WTC11 (cell line): ENCODE measurements at places on chromosomes 16 and 17. TPM values are rescaled to one million over a fixed set of nuclear protein-coding genes. Genes with fewer than 3 reads are reported as not detected.

DNA sequence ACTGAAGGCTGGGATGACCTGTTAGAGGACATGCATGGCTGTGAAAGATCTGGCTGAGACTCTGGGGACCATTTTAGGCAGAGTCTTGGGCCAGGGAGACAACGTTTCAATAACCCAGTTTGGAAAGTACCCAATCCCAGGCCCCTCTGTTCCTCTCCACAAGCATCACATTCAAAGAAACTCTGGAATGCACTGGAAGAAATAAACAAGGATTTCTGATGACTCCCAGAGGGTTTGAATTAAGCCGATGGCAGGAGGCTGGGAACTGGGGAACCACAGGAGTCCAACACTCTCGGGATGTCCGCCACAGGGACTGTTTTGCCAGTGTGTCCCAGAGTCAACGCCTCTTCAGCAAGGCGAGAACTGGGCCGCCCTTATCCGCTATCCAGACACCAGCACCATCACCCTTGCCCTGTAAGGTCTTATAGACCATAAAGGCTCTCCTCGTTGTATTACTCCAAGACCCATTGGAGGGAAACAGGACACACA is 3.3 kb downstream of the PMP22 start:
- peaks cover 97% of the 10 kb centered on the region for H3K27me3 ChIP-seq
- peaks cover 20% of the 10 kb centered on the region for H3K4me1 ChIP-seq
- no peak overlapping the region for H3K27ac ChIP-seq
- peak; percentile 22 for DNase-seq

Gene ADAMTS18
- 0.17 to 0.94 TPM (median 0.23 TPM) in 3 replicates for total RNA-seq

Gene HEATR9
- total RNA-seq = not detected in 3 replicates

Gene TEKT3
- 2.0 to 3.1 TPM (median 2.3 TPM) in 3 replicates for total RNA-seq

- no peak for DNase-seq
- peaks cover 6% of the 10 kb centered on the region for H3K4me1 ChIP-seq
- no peak overlapping the region for H3K4me3 ChIP-seq
- H3K27me3 ChIP-seq = no peaks in the 10 kb centered on the region; the same call in 1 of the 2 replicates
- no peak overlapping the region for H3K27ac ChIP-seq
Measured at GRCh38 chr16:17501321-17501720, 30.6 kb upstream of the XYLT1 start.

Gene ZG16B
- total RNA-seq = not detected in 3 replicates

DNA sequence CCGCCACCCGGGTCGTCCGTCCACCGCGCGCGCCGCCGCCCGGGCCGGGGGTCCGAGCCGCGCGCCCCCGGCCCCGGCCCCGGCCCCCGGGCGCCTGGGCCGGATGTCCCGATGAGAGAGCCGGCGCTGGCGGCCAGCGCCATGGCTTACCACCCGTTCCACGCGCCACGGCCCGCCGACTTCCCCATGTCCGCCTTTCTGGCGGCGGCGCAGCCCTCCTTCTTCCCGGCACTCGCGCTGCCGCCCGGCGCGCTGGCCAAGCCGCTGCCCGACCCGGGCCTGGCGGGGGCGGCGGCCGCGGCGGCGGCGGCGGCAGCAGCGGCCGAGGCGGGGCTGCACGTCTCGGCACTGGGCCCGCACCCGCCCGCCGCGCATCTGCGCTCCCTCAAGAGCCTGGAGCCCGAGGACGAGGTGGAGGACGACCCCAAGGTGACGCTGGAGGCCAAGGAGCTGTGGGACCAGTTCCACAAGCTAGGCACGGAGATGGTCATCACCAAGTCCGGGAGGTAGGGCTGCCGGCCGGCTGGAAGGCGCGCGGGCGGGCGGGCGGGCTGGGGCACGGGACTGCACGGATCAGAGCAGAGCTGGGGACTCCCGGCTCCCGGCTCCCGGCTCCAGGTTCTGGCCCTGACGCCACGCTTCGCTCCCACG is 548 bp downstream of the TBX2 start:
- H3K36me3 ChIP-seq = no peaks in the 10 kb centered on the region
- peak overlapping the region; percentile 49; the same call in 1 of the 2 replicates for H3K4me3 ChIP-seq
- H3K27ac ChIP-seq = no peak overlapping the region
- peak; percentile 39 for DNase-seq

Gene BLTP2
- 111 to 139 TPM (median 116 TPM) in 3 replicates for total RNA-seq

DNA sequence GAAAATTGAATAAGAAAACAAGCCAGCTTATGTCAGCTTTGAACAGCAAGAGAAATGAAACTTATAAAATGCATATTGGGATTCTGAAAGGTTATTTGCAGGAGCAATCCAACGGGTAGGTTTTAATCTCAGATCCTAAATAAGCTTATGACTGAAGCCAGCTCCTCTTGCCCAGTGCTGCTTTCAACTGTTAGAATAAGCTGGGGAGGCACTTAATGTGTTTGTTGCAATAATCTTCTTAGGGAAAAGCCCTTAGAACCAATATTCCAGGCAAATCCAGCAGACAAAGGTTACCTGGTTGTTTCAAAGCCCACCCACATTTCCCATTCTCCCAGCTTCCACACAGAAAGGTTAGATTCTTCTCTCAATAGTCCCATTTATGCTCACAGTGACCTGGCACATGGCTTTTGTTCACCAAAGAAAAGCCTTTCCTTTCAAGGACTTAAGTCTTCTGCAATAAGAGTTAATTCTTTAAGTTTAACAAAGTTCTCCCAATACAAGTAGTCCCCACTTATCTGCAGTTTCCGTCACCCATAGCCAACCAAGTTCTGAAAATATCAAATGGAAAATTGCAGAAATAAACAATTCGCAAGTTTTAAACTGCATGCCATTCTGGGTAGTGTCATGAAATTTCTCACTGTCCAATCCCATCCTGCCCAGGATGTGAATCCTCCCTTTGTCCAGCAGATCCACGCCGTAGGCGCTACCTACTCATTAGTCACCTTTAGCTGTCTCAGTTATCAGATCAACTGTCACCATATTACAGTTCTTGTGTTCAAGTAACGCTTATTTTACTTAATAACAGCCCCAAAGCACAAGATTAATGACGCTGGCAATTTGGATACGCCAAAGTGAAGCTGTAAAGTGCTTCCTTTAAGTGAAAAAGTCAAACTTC is 5.9 kb downstream of the TEX2 start:
- H3K27me3 ChIP-seq = peaks cover 10% of the 10 kb centered on the region
- H3K4me1 ChIP-seq = peaks cover 9% of the 10 kb centered on the region
- no peak for DNase-seq
- no peaks in the 10 kb centered on the region for H3K36me3 ChIP-seq
- H3K27ac ChIP-seq = no peak overlapping the region

DNA sequence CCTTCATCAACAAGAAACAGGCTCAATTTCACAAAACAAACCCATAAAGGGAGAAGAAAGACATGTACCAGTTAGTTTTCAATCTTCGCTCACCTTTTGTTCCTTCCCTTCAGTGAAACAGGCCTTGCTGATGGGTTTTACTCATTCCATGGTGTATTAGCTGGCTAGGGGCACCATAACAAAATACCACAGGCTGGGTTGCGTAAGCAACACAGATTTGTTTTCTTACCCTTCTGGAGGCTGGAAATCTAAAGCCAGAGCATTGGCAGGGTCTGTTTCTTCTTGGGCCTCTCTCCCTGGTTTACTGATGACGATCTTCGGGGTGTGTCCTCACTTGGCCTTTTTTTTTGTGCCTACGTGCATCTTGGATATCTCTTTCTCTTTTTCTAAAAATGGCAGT is 383.4 kb upstream of the RBFOX1 start:
- H3K4me1 ChIP-seq = no peaks in the 10 kb centered on the region
- no peak for DNase-seq
- H3K27me3 ChIP-seq = peaks cover 7% of the 10 kb centered on the region
- H3K4me3 ChIP-seq = no peak overlapping the region
- H3K27ac ChIP-seq = no peak overlapping the region

- DNase-seq = no peak
- peaks cover 8% of the 10 kb centered on the region for H3K27me3 ChIP-seq
- no peaks in the 10 kb centered on the region for H3K36me3 ChIP-seq
- no peak overlapping the region for H3K27ac ChIP-seq
- H3K4me3 ChIP-seq = no peak overlapping the region
- H3K4me1 ChIP-seq = peaks cover 8% of the 10 kb centered on the region
Measured at GRCh38 chr16:85720302-85720637, 30.6 kb downstream of the C16orf74 start.

Gene C17orf113
- 1.9 to 2.8 TPM (median 2.5 TPM) in 3 replicates for total RNA-seq

Gene PLCD3
- total RNA-seq = 45.9 to 55.8 TPM (median 55.8 TPM) in 3 replicates

GRCh38 chr17:14340857-14341754 is 40.2 kb downstream of the HS3ST3B1 start:
- peaks cover 47% of the 10 kb centered on the region for H3K4me1 ChIP-seq
- no peak for DNase-seq
- no peak overlapping the region for H3K27ac ChIP-seq
- no peaks in the 10 kb centered on the region for H3K27me3 ChIP-seq
- no peak overlapping the region for H3K4me3 ChIP-seq
- H3K36me3 ChIP-seq = peaks cover 5% of the 10 kb centered on the region

- peaks cover 2% of the 10 kb centered on the region for H3K36me3 ChIP-seq
- H3K4me1 ChIP-seq = peaks cover 26% of the 10 kb centered on the region
- no peak overlapping the region for H3K27ac ChIP-seq
- peaks cover 45% of the 10 kb centered on the region for H3K27me3 ChIP-seq
- peak; percentile 21 for DNase-seq
- H3K4me3 ChIP-seq = no peak overlapping the region
Measured at GRCh38 chr16:31327646-31328225, 27.2 kb upstream of the ITGAX start.

DNA sequence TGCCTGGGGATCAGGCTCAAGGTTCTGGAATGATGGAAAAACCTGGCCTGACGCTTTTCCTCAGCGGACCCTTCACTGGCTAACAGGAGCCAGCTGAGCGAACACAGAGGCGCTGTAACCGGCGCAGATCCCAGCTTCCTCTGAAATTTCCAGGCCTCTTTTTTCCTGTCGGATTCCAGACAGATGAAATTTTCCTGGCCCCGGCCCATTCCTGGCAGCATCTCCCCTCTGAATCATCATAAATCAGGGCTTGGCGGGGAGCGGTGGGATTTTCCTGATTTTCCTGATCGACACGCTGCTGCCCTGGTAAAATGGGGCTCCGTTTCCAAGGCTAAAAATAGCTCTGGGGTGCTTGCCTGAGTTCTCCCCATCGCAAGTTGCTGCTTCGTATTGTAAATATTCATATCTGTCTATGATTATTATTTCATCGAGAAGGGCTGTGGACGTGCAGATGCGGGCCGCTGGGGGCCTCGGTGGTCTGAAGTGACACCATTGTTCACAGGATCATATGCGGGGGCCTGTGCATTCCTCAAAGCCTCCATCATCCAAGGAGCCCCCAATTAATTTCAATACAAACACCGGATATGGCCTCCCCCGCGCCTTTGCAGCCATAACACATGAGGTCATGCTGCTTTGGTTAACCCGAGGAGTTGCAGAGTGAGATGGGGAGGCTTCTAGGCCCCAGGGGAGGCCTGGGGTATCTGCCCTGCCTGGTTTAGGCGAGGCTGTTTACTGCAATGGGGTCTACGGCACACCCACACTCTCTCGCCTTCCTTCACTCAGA is 45.8 kb upstream of the ETV4 start:
- H3K27me3 ChIP-seq = peaks cover 7% of the 10 kb centered on the region; the same call in 1 of the 2 replicates
- peaks cover 3% of the 10 kb centered on the region; the same call in 1 of the 2 replicates for H3K36me3 ChIP-seq
- no peak overlapping the region for H3K27ac ChIP-seq
- peaks cover 22% of the 10 kb centered on the region for H3K4me1 ChIP-seq

DNA sequence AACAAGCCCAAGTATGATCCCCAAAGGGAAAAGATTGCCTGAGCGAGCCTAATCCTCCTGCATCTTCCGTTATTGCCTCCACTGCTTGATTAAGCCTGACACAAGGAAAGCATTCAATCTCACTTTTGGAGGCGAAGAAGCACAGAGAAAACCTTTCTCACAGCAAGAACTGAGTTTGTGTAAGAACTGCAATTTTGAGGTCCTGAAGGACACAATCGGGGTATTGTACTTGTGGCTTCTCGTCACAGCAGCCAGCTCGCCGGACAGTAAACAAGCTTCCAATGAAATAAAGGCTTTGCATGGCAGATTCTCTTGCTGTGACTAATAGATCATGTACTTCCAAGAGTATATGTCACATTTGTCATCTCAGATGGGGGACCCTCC is 18.7 kb upstream of the FOXF1 start:
- H3K27me3 ChIP-seq = peaks cover 87% of the 10 kb centered on the region
- no peak for DNase-seq
- no peak overlapping the region for H3K27ac ChIP-seq
- H3K4me3 ChIP-seq = no peak overlapping the region

Gene DPEP2
- total RNA-seq = 0.13 to 0.25 TPM in 2 of 3 replicates, not detected in the other

- H3K27ac ChIP-seq = no peak overlapping the region
- no peaks in the 10 kb centered on the region for H3K4me1 ChIP-seq
- H3K4me3 ChIP-seq = no peak overlapping the region
- no peak for DNase-seq
- no peaks in the 10 kb centered on the region for H3K27me3 ChIP-seq
Measured at GRCh38 chr16:54216688-54217087, 69.9 kb downstream of the IRX3 start.

Gene SHMT1
- total RNA-seq = 40.1 to 49.2 TPM (median 42.5 TPM) in 3 replicates

Gene KRTAP1-5
- total RNA-seq = not detected in 3 replicates

GRCh38 chr17:59093145-59093701 is 13.5 kb downstream of the TRIM37 start:
- peak overlapping the region; percentile 20; the same call in 1 of the 2 replicates for H3K27ac ChIP-seq
- H3K27me3 ChIP-seq = no peaks in the 10 kb centered on the region

Gene VAT1L
- total RNA-seq = 19.1 to 22.2 TPM (median 22.0 TPM) in 3 replicates

DNA sequence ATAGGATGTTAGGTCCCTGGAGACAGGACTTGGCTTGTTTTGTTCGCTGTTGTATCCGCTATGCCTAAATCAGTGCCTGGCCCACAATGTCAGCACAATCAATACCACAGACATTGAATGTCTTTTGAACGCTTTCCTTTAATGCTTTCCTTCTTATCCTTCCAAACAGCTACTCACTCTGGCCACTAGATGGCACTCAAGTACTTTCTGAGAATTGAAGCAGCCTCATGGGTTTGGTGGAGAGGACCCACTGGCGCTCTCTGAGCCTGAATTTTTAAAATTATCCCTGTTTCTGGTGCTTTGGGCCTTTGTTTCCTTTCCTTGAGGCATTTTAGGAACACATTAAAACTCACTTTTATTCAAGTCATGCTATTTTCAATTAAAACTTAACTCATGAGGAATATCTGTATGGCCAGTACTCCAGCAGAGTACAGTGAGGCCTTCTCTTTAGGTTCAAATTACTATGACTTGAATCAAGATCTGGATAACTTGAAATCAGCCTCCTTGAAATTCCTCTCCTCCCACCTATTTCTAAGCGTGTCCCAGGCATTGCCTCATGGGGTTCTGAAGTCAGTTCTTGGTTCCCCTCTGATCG is 3.2 kb upstream of the NLRP1 start:
- no peaks in the 10 kb centered on the region for H3K36me3 ChIP-seq
- no peak overlapping the region for H3K4me3 ChIP-seq
- H3K27ac ChIP-seq = no peak overlapping the region
- no peaks in the 10 kb centered on the region for H3K27me3 ChIP-seq
- peaks cover 14% of the 10 kb centered on the region for H3K4me1 ChIP-seq

GRCh38 chr16:11725457-11725856 is 17.2 kb downstream of the TXNDC11 start:
- H3K36me3 ChIP-seq = peaks cover 24% of the 10 kb centered on the region
- no peak overlapping the region for H3K4me3 ChIP-seq
- DNase-seq = no peak
- H3K27me3 ChIP-seq = no peaks in the 10 kb centered on the region
- no peaks in the 10 kb centered on the region for H3K4me1 ChIP-seq
- H3K27ac ChIP-seq = no peak overlapping the region

Gene CFAP52
- not detected in 3 replicates for total RNA-seq

- no peak overlapping the region for H3K27ac ChIP-seq
- no peaks in the 10 kb centered on the region for H3K4me1 ChIP-seq
- H3K4me3 ChIP-seq = no peak overlapping the region
Measured at GRCh38 chr16:27999687-28000086, 63.8 kb downstream of the GSG1L start.

- H3K36me3 ChIP-seq = peaks cover 25% of the 10 kb centered on the region
- no peak overlapping the region for H3K4me3 ChIP-seq
- DNase-seq = no peak
- H3K4me1 ChIP-seq = no peaks in the 10 kb centered on the region
- no peak overlapping the region for H3K27ac ChIP-seq
- H3K27me3 ChIP-seq = no peaks in the 10 kb centered on the region
Measured at GRCh38 chr16:89898201-89898967, 20.3 kb upstream of the MC1R start.

Gene CCDC92B
- total RNA-seq = 14.4 to 15.2 TPM (median 14.6 TPM) in 3 replicates
